ENCODE measurements at places on chromosomes 1 and 21.

DNA sequence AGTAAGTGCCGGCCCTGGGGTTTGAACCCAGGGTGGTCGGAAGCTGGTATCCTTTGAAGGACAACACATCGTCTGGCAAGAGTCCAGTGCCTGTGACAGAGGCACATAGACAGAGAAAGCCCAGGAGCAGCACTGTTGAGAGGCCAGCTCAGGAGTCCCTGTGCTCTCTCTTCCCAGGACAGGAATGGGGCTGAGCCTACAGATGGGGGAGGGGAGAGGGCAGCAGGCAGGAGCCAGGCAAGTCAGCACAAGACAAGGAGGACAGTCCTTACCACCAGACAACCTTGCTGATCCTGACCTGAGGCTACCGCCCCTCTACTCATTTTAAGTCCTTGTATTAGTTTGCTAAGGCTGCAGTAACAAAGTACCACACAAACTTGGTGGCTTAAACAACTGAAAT, 27.7 kb upstream of the SYT6 start:
- no peak for DNase-seq

DNA sequence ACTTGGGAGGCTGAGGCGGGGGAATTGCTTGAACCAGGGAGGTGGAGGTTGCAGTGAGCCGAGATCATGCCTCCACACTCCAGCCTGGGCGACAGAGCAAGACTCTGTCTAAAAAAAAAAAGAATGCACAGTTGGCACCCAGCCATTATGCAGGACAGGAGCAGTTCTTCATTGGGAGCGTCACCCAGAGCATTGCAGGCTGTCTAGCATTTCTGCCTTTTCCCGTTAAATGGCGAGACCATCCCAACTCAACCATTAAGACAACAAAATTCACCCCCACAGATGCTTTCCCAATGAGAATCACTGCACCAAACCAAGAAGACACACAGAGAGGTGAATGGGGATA, 105.8 kb downstream of the EDEM3 start:
- DNase-seq: no peak

DNA sequence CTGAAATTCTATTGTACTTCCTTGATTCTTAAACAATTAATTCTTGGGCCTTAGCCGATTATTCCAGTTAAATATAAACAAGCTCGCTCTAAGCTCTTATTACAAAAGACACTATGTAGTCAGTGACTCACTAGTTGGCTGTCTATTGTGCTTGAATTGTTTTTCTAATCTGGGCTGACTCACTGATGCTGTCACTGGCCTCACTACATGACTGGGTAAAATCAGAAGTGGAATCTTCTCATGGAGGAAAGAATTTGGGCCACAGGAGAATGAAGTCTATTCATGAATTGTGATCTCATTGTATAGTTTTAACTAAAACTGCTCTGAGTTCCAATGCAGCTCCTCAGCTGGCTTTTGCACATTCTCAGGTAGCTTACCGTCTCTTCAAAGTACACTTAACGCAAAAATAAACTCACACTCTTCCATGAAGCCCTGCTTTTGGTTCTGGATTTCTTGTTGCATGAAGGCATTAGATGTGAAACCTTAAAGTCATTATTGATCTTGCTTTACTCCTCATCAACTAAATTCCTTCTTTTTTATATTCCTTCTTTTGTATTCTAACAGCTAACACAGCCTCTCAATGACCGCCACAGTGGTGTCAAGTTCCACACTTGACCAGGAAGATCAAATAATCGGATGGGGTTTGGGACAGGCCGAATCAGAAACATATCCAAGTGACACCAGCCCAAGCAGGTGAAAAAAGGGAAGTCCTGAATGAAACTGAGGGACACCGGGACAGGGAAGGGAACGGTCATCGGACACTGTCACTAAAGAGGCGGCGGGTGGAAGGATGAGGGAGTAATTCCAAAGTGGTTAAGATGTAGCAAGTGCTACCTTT, 80.9 kb upstream of the LBR start:
- no peak for DNase-seq

GRCh38 chr1:237166593-237167101, 124.7 kb downstream of the RYR2 start:
- no peak for DNase-seq

DNA sequence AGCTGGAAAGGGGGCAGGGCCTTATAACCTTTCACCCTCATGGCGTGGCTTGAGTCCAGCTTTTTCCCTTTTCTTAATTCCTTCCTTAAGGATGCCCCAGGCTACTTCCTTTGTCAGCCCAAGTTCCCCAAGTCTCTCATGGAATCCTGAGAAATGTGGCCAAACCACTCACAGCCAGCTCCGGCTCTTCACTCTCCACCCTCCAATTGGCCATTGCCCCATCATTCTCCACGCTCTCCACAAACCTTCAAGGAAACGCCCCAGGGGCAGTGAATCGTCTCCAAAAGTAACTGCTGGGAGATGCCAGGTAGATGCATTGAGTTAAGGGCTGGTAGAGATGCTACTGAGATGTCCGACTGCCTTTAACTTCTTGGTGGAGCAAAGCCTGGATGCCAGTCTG, 113.5 kb upstream of the CD34 start:
- no peak for DNase-seq

DNA sequence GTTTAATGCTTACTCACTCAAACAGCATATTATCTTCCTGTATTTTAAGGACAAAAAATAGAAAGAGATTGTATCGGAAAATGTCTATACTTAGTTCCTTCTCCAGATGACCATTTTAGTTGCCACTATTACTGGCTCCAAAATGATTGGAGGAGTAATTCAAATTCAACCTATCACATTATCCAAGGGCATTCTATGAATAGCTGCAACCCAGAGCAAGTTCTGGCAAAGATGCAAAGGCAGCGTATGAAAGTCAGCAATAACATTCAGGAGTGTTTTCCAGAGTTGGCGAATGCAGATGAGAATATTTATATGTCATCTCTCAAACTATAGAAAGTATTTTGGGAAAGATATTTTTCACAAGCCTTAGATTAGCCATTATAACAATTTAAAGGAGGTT, 389.8 kb upstream of the ADGRL2 start:
- no peak for DNase-seq

Data from stimulated activated CD4-positive, alpha-beta T cell treated with anti-CD3 and anti-CD28 coated beads, Interleukin-12 subunit alpha, Interleukin-12 subunit beta, amount 100 ng/mL, for 24 hours (primary cell).